Aorta (tissue), 5 donors: ENCODE measurements at places on chromosomes 13 and 19. TPM values are rescaled to one million over a fixed set of nuclear protein-coding genes. Genes with fewer than 3 reads are reported as not detected.

TRIP10 gene
- 91.8 TPM for total RNA-seq

ZNF829 gene
- 3.5 TPM for total RNA-seq

SMAD9 gene
- total RNA-seq, result 48.9 TPM

SHISA7 gene
- not detected for total RNA-seq

YJEFN3 gene
- total RNA-seq, result 7.2 TPM

FBXO17 gene
- total RNA-seq, result 23.6 TPM

ZNF681 gene
- total RNA-seq, result 3.0 TPM

UBE2L5 gene
- total RNA-seq, result not detected

OVOL3 gene
- not detected for total RNA-seq

NOTCH3 gene
- total RNA-seq, result 423 TPM

ZNF723 gene
- not detected for total RNA-seq

LILRA2 gene
- 3.5 TPM for total RNA-seq

DNA sequence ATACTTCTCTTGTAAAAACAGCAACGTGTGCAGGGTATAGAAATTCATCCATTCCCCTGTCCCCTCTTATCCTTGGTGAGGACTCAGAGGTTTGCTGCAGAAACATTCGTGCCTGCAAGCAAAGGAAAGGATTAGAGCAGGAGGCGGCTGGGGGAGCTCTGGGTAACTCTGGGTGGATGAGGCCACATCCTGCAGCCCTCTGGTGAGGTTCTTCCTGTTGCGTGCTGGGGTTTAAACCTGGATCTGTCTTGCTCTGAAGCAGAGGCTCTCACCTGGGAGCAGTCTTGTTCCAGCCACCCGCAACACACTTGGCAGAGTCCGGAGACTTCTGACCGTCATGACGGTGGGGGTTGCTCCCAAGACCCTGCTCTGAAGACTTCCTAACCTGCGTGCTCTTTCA is 69.2 kb downstream of the ATP11A start:
- DNase-seq, result no peak

GRCh38 chr19:31071136-31071855 is 277.9 kb downstream of the TSHZ3 start:
- no peak for DNase-seq

GRCh38 chr19:46838160-46838559 is 12.5 kb downstream of the AP2S1 start:
- DNase-seq, result no peak

- DNase-seq, result no peak
Measured at GRCh38 chr19:28746478-28746877, 466.5 kb downstream of the UQCRFS1 start.

DNA sequence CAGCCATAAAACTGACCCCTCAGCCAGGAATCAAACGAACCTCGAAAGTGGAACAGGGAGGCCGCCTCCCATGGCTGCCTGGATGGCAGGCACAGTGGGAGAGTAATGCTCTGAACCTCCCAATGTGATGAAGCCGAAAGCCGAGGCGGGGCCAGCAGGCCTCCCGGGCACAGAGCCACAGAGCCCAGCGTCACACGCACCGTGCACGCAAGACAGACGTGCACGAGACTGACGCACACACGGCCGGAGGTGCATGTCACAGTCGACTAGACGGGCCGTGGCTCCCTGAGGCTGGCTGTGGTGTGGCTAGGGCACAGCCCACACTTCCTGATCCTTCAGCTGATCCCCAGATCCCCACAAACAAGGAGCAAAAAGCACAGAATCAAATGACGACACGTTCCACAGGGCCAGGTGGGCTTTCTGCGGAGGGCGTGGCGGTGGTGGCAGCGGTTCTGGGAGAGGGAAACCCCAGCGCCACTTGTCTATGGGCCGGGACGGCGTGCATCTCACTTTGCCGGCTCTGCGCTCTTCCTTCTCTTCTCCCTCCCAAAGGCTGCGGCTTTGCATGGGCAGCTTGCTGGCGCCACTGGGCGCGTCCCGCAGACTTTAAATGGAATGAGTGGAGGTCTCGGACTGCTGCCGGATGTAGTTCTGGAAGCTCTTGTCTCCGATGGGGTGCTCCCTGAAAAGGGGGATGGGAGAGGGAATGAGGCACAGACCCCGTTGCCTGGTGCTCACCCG is 5.0 kb upstream of the C13orf46 start:
- peak; percentile 29 for DNase-seq

DNA sequence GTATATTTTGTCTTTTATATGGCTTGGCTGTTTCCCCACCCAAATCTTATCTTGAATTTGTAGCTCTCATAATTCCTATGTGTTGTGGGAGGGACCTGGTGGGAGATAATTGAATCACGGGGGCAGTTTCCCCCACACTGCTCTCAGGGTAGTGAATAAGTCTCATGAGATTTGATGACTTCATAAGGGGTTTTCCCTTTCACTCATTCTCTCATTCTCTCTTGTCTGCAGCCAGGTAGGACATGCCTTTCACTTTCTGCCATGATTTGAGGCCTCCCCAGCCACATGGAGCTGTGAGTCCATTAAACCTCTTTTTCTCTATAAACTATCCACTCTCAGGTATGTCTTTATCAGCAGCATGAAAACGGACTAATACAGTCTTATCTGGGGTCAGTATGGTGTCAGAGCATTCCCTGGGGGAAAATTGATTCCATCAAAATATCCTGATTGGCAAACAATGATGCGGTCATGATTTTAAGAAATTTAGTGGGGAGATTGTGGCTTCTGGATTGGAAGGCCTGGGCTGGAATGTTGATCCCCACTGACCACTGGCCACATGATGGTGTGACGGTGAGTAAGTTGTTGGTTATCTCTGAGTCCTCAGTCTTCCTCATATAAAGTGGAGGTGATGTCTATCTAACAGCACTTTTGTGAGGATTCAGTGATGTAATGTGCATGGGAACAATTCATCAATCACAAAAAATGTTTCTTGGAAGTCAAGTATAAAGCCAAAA is 27.5 kb upstream of the ANKRD10 start:
- DNase-seq, result no peak

- DNase-seq, result no peak
Measured at GRCh38 chr19:38500450-38500849, 67.0 kb downstream of the RYR1 start.

GRCh38 chr13:53782488-53782961 is 753.9 kb downstream of the OLFM4 start:
- no peak for DNase-seq

GRCh38 chr13:92994056-92994455 is 232.6 kb upstream of the GPC6 start:
- no peak for DNase-seq

- peak; percentile 80 for DNase-seq
Measured at GRCh38 chr19:15332311-15332996, at the start of gene BRD4. TSS of gene BRD4 (minus strand) at chr19:15332539. CDS start at chr19:15273099, 59,440 bp downstream.

DNA sequence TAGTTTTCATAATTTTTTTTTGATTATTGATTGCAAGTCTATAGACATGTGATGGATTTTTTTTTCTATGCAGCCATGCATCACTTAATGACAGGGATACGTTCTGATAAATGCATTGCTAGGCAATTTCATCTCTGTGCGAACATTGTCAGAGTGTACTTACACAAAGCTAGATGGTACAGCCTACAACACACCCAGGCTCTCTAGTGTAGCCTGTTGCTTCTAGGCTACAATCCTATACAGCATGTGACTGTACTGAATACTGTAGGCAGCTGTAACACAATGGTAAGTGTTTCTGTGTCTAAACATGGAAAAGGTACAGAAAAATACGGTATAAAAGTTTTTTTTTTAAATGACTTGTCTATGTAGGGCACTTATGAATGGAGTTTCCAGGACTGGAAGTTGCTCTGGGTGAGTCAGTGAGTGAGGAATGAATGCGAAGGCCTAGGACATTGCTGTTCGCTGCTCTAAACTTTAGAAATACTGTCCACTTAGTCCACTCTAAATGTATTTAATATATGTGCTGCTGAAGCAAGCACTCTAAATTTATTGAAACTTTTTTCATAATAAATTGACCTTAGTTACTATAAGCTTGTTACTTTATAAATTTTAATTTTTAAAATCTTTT is 20.3 kb downstream of the SPATA13 start:
- DNase-seq, result no peak

DNA sequence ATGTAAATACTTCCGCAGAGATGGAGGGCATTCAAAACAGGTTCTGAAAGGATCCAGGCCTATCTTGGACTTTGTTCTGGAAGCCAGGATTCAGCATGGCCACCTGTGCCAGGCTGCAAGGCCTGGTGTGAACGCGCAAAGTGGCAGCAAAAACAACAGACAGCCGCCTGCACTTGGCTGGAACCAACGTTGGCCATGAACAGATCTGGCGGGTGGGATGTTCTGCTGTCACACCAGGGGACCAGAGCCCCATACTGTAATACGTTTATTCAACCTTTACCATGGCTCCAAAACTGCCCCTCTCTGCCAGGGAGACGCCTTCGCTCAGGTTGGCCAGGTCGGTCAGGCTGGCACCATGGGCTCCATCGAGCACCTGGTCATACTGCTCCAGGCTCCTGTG is 69.7 kb downstream of the EPS15L1 start:
- DNase-seq, result peak; percentile 13

- no peak for DNase-seq
Measured at GRCh38 chr19:35438096-35438495, 10.0 kb upstream of the FFAR2 start.

GRCh38 chr13:44778761-44779484 is 202.8 kb upstream of the TSC22D1 start:
- no peak for DNase-seq

DNA sequence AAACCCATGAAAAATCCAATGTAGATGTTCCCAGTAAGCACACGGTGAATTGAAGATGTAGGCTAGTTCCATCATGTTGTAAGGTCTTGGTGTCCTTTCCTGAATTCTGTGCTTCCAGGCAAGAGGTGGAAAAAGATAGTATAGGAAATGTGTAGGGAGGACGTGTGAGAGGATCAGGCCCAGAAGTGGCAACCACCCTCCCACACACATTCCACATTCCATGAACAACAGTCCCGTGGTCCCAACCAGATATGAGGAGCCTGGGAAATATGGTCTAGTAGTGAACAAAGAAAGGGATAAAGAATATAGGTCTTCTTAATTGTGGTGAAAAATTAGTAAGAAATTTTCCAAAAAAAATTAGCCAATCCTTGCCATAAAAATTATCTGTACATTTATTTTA is 1254.2 kb upstream of the SLC10A2 start:
- no peak for DNase-seq

DNA sequence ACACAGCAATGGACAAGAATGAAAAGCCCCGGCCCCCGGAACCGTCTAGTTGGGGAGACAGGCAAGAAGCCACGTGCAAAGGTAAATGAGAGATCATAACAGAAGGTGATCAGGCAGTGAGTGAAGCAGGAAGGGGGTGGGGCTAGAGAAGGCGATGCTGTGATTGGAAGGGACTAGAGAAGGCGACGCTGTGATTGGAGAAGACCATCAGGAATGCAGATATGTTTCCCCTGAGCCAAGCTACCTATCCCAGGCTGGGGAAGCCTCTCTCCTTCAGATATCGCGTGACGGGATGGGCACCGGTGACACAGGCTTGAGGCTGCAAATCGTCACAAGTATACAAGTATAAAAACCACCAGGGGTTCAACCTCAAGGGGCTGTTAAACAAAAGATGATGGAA is 21.8 kb downstream of the DCAF15 start:
- DNase-seq, result no peak

DNA sequence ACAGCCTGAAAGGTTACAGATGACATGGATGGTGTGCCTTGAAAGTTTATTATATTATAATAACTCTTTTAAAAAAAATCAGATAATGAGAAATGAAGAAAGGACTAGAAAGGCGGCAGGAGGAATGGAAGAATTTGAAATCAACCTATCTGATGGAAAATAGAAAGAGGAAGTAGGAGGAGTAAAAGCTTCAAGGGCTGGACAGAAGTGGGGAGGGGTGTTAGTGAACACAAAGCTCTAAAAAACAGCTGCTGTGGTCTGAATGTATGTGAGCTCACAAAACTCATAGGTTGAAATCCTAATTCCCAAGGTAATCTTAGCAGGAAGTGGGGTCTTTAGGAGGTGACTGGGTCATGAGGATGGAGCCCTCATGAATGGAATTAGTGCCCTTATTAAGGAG is 19.5 kb downstream of the CCDC70 start:
- no peak for DNase-seq

- DNase-seq, result no peak
Measured at GRCh38 chr13:67094078-67094477, 136.1 kb downstream of the PCDH9 start.

GRCh38 chr13:110265341-110265681 is 41.6 kb downstream of the COL4A1 start:
- DNase-seq, result no peak

DNA sequence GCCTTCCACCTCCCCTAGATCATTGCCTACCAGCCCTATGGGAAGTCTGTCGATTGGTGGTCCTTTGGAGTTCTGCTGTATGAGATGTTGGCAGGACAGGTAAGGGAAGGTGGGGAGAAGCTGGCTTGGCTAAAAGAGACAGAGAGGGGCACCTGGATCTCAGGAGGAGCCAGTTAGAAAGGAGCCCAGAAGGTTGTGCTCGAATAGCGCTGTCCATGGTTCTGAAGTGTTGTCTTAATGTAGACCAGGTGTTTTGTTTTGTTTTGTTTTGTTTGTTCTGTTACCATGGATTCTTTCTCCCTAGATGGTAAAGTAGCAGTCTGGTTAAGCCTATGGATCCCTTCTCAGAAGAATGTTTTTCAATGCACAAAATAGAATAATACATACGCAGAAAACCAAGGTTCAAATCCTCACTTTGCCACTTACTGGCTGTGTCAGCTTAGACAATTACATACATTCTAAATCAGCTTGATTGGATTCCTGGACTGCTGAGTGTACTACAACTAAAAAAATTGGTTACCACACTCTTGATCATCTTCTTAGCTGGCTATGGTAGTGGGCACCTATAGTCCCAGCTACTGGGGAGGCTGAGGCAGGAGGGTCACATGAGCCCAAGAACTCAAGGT is 5.9 kb upstream of the CACNG7 start:
- DNase-seq, result no peak

DNA sequence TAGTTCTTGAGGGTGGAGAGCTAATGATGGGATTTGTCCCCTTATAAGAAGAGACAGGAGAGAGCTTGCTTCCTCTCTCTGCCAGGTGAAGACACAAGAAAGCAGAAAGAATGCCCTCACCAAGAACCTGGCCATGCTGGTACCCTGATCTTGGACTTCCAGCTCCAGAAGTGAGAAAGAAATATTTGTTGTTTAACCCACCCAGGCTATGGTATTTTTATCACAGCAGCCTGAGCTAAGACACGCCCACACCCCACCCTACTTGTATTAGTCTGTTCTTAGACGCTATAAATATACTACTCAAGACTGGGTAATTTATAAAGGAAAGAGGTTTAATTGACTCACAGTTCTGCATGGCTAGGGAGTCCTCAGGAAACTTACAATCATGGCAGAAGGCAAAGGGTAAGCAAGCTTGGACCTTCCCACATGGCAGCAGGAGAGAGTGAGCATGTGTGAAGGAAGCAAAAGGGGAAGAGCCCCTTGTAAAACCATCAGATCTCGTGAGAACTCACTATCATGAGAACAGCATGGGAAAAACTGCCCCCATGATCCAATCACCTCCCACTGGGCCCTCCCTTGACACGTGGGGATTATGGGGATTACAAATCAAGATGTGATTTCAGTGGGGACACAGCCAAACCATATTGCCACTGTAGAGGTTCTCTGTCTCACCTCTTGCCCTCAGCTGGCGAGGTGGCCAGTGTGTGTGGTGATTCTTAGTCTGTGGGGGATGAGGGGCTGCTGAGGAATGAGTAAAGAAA is 57.4 kb upstream of the RCBTB2 start:
- DNase-seq, result no peak

GRCh38 chr19:39264306-39265290 is 3.6 kb upstream of the IFNL2 start:
- DNase-seq, result no peak

- DNase-seq, result no peak
Measured at GRCh38 chr13:45055198-45055901, 65.0 kb upstream of the GTF2F2 start.

GRCh38 chr13:113297370-113298042 is 467 bp downstream of the LAMP1 start:
- peak; percentile 61 for DNase-seq
